ENCODE measurements at places on chromosomes 11 and 22. TPM values are rescaled to one million over a fixed set of nuclear protein-coding genes. Genes with fewer than 3 reads are reported as not detected.

Gene SNX19
- 60.4 TPM for total RNA-seq

- no peaks in the 10 kb centered on the region for H3K27me3 ChIP-seq
- H3K27ac ChIP-seq: no peak overlapping the region
- no peaks in the 10 kb centered on the region for H3K36me3 ChIP-seq
- no peak for DNase-seq
- H3K4me3 ChIP-seq: no peak overlapping the region
- H3K4me1 ChIP-seq: no peaks in the 10 kb centered on the region
These were observed 267.0 kb upstream of the NCAM1 start for GRCh38 chr11:112694245-112694644.

- H3K36me3 ChIP-seq: no peaks in the 10 kb centered on the region
- no peak overlapping the region for H3K4me3 ChIP-seq
- no peaks in the 10 kb centered on the region for H3K27me3 ChIP-seq
- H3K27ac ChIP-seq: no peak overlapping the region
- peaks cover 16% of the 10 kb centered on the region for H3K4me1 ChIP-seq
These were observed 143.5 kb downstream of the CCDC81 start for GRCh38 chr11:86518211-86518610.

GRCh38 chr11:35321532-35322317 is 97.6 kb downstream of the SLC1A2 start:
- no peak overlapping the region for H3K27ac ChIP-seq
- H3K4me3 ChIP-seq: no peak overlapping the region
- peaks cover 26% of the 10 kb centered on the region for H3K4me1 ChIP-seq
- H3K36me3 ChIP-seq: no peaks in the 10 kb centered on the region
- no peaks in the 10 kb centered on the region for H3K27me3 ChIP-seq
- no peak for DNase-seq

Gene USP28
- total RNA-seq: 39.6 TPM
